Adipocyte (in vitro differentiated cells): ENCODE measurements at places on chromosomes 16 and 17.

GRCh38 chr16:67892899-67893742 is at the start of gene PSKH1:
TSS of gene PSKH1 (plus strand) at chr16:67893254. CDS start at chr16:67908750, 15,496 bp downstream.
- peak; percentile 99 for DNase-seq

DNA sequence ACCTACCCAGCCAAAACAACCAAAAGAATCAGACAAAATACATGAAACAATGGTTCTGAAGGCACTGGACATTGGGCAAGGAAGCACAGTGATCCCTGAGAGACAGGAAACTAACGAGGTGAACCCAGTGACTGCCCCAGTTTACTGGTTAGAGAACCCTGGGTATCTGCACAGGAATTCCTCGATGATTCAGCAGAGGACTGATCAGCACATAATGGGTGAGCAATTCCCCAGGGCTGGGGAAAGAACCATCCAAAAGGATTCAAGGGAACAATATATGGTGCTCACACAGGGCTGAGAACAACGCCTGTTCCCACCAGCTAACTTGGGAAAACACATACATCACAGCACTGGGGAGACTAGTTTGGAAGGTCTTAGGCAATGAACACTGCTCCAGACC is 167.2 kb downstream of the PARN start:
- no peak for DNase-seq

- no peak for DNase-seq
These were observed 22.4 kb downstream of the MGRN1 start for GRCh38 chr16:4646773-4647643.

DNA sequence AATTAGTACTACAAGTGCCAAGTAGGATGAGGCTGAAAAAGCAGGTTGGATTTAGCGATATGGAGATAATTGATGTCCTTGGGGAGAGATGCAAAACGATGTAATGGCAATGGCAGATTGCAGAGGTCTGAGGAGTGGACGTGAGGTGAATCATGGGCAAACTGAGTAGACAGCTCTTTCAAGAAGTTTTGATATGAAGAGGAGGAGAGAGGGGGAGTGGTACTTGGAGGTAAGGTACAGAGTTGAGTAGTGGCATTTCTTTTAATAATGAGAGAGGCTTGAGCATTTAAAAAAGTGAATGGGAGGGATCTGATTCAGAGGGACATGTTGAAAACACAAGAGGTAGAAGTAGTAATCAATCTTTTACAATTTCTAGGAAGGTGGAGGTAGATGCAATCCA is 17.7 kb upstream of the VPS4A start:
- no peak for DNase-seq

DNA sequence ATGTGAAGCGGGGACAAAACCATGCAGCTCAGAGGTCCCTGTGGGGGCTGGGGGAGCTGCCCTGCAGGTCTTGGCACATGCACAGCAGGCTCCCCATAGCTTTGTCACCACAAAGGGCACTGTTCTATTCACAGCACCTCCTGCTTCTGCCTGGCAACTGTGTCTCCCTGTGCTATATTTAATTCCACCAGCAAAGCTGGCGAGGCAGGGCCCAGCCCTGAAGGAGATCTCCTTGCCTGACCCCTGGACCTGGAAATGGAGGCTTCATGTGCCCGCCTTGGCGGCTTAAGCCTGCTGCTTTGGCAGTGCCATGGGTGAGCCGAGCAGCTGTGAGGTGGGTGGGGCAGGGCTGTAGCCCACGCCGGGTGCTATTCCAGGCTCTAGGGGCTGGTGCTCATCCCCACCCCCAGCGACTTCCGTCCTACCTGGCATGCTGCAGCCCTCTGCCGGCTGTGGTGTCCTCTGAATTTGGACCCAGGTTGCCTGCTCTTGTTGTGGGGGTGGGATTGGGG is 6.8 kb downstream of the LDHD start:
- no peak for DNase-seq

GRCh38 chr17:83202002-83203000 is 122.9 kb downstream of the METRNL start:
- DNase-seq, result no peak

GRCh38 chr17:20908313-20909267 is 134.2 kb downstream of the USP22 start:
- DNase-seq, result peak; percentile 76

DNA sequence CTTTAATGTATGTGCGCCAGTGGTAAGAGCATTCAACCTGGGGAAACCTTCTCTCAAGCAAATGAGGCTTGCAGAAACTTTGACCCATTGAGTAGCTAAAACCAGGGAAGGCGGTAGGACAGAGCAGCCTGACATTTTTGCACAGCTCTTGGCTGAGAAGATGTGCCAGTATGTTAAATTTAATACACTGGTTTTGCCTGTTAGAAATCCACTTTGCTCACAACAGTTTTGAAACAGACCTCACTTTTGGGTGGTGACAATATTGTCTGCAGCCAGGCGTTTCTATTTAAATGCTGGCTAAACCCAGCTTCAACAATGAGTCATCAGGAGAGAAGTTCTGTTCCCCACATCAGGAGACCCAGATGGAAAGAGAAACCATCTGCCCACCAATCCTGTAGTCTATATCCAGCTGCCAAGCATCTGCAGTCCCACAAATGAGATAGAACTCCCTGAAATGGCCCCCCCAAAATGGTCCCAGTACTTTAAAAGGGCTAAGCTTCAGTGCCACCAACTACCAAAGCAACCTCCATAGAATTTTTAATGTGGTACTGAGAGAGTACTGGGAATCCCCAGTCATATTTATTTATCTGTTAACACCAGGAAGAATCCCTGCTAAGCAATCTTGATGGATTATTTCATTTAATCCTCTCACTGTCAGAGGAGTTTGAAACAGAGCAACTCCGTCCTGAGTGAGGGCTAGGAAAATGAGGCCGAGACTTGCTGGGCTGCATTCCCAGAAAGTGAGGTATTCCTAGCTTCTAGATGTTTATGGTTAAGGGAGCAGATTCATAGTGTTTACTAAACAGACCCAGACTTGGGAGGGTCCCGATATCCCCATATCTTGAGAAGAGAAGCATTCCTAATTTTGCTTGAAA is 29.0 kb upstream of the CLEC3A start:
- DNase-seq, result no peak

DNA sequence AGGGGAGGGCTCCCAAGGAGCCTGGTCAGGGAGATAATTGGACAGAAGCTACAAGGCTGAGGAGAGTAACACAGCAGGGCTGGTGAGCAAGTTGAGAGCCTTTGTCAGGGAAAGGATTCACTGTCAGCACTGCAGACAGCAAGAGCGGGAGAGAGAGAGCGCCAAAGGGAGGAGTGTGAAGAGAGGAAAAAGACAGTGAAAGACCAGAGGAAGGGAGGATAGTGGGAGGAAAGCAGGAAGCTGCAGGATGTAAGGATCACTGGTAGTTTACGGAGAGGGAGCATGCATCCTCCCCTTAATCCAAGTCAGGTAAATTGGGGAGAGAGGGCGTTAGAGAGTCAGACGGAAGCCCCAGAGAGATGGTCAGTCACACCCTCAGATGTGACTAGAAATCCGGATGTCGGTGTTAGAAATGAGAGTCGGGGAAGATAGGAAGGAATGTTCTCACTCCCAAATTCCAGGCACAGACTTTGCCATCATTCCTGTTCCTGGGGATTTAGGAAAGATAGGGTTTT is 13.8 kb upstream of the SPOP start:
- DNase-seq, result no peak
